H1 (cell line): ENCODE measurements at places on chromosomes 2 and 18. TPM values are rescaled to one million over a fixed set of nuclear protein-coding genes. Genes with fewer than 3 reads are reported as not detected.

Gene ALKAL2
- 4.3 and 4.6 TPM in 2 replicates for polyA plus RNA-seq

Gene SOX11
- polyA plus RNA-seq = 9.0 and 10.1 TPM in 2 replicates

Gene PSTPIP2
- polyA plus RNA-seq = 0.93 and 1.8 TPM in 2 replicates

Gene SALL3
- 10.5 and 24.5 TPM in 2 replicates for polyA plus RNA-seq

Gene TFPI
- polyA plus RNA-seq = 0.71 and 2.0 TPM in 2 replicates

Gene CCDC141
- polyA plus RNA-seq = 0.56 and 0.58 TPM in 2 replicates

Gene FLACC1
- not detected in 2 replicates for polyA plus RNA-seq

Gene MCM6
- 42.3 and 60.2 TPM in 2 replicates for polyA plus RNA-seq

Gene ERFE
- 3.6 and 5.1 TPM in 2 replicates for polyA plus RNA-seq

Gene GRHL1
- polyA plus RNA-seq = 1.3 and 1.6 TPM in 2 replicates

Gene IL18RAP
- polyA plus RNA-seq = not detected in 2 replicates

Gene LRRTM4
- polyA plus RNA-seq = 2.7 and 3.6 TPM in 2 replicates

Gene DYSF
- 5.8 and 6.6 TPM in 2 replicates for polyA plus RNA-seq

Gene RTP5
- 0.03 TPM in 1 of 2 replicates, not detected in the other for polyA plus RNA-seq

Gene LTBP1
- polyA plus RNA-seq = 14.0 and 15.4 TPM in 2 replicates

Gene FZD7
- polyA plus RNA-seq = 176 and 280 TPM in 2 replicates

Gene UGT1A10
- not detected in 2 replicates for polyA plus RNA-seq

Gene MYOM1
- 0.06 and 0.16 TPM in 2 replicates for polyA plus RNA-seq

Gene RNPEPL1
- polyA plus RNA-seq = 9.0 and 13.5 TPM in 2 replicates

Gene NXPH2
- 1.8 and 1.9 TPM in 2 replicates for polyA plus RNA-seq

Gene GCG
- polyA plus RNA-seq = not detected in 2 replicates

Gene MC2R
- not detected in 2 replicates for polyA plus RNA-seq

Gene TPRKB
- polyA plus RNA-seq = 14.4 and 40.3 TPM in 2 replicates

Gene CKAP2L
- polyA plus RNA-seq = 1.6 and 2.5 TPM in 2 replicates

Gene FAM228A
- not detected in 2 replicates for polyA plus RNA-seq

Gene OSBPL1A
- 29.9 and 53.2 TPM in 2 replicates for polyA plus RNA-seq

Gene MAL
- not detected in 2 replicates for polyA plus RNA-seq

Gene SULT1C4
- polyA plus RNA-seq = 1.5 and 1.6 TPM in 2 replicates

Gene CYP27A1
- 12.9 and 14.7 TPM in 2 replicates for polyA plus RNA-seq

Gene GPR155
- 0.19 and 0.26 TPM in 2 replicates for polyA plus RNA-seq

Gene RIT2
- polyA plus RNA-seq = 0.46 and 0.67 TPM in 2 replicates

Gene CTAGE1
- not detected in 2 replicates for polyA plus RNA-seq

Gene CREG2
- polyA plus RNA-seq = 1.7 and 2.0 TPM in 2 replicates

Gene OSR1
- 0.05 TPM in 2 replicates for polyA plus RNA-seq

Gene SMC6
- 6.1 and 9.7 TPM in 2 replicates for polyA plus RNA-seq

Gene ST8SIA5
- polyA plus RNA-seq = 2.4 and 4.6 TPM in 2 replicates

Gene IL1RL2
- polyA plus RNA-seq = not detected in 2 replicates

Gene NUP35
- polyA plus RNA-seq = 18.0 and 30.7 TPM in 2 replicates
